ENCODE measurements at places on chromosomes 13 and 19.
A peak's percentile ranks its signal among the peaks of the same experiment; 100 is the strongest.

DNA sequence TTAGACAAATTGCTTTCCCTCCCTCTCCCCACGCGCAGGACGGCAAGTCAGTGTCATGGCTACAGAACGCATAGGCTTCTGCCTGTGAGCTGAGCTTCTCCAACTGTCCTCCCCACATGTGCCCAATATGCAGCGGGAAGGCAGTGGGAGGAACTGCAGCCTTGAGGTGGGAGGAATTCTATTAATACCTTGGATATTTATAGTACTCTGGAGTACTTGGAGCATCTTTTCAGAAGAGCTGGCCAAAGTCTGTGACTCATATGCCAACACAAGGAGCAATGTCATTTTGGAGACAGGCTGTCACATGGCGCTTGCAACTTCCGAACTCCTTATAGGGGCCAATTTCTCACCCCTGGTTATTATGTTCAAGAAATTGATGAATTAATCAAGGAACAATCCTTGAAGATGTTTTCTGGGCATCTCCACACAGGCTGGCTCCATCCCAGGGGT is 245.0 kb upstream of the SERP2 start:
- peak; percentile 25 for DNase-seq

DNA sequence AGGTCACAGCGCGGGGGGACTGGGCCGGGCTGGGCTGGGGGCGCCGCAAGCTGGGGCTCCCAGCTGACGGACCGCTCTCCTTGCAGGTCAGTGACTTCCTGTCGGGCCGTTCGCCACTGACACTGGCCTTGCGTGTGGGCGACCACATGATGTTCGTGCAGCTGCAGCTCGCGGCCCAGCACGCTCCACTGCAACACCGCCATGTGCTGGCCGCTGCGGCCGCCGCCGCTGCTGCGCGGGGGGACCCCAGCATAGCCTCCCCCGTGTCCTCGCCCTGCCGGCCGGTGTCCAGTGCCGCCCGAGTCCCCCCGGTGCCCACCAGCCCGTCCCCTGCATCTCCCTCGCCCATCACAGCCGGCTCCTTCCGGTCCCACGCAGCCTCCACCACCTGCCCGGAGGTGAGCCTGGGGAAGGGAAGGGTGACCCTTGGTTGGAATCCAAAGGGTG is 5.7 kb downstream of the MIDN start:
- DNase-seq, result no peak

- DNase-seq, result no peak
Observed at GRCh38 chr19:16036397-16036925, 39.8 kb upstream of the TPM4 start.

- DNase-seq, result no peak
Observed at GRCh38 chr19:31297991-31298390, 51.2 kb downstream of the TSHZ3 start.

- no peak for DNase-seq
Observed at GRCh38 chr13:106151056-106151699, 384.3 kb downstream of the EFNB2 start.

GRCh38 chr13:21997726-21998125 is 326.9 kb downstream of the FGF9 start:
- no peak for DNase-seq

DNA sequence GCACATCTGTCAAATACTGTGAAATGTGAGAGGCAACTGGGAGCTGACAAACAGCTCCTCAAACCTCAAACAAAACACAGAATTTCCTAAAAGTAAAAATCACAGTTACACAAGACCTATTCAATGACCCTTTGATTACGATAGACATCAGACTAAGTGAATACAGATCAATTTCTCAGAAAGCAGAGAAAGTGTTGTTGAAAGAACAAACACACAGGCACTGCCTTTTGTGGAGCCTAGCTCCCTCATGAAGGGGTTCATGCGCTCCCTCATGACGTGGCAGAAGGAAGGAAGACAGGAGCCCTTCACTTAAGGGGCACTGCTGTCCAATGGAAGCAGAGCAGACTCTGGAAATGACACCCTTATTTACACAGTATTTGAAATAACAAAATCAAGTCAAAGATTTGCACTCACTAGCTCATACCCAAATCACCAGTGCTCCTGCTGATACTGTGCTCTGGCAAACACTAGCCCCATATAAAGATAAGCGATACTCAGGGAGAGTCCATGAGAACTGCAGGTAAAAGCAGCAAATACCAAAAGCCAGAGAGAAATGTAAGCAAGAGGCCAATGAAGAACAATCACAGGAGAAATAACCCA is 144.9 kb downstream of the KLF12 start:
- no peak for DNase-seq

DNA sequence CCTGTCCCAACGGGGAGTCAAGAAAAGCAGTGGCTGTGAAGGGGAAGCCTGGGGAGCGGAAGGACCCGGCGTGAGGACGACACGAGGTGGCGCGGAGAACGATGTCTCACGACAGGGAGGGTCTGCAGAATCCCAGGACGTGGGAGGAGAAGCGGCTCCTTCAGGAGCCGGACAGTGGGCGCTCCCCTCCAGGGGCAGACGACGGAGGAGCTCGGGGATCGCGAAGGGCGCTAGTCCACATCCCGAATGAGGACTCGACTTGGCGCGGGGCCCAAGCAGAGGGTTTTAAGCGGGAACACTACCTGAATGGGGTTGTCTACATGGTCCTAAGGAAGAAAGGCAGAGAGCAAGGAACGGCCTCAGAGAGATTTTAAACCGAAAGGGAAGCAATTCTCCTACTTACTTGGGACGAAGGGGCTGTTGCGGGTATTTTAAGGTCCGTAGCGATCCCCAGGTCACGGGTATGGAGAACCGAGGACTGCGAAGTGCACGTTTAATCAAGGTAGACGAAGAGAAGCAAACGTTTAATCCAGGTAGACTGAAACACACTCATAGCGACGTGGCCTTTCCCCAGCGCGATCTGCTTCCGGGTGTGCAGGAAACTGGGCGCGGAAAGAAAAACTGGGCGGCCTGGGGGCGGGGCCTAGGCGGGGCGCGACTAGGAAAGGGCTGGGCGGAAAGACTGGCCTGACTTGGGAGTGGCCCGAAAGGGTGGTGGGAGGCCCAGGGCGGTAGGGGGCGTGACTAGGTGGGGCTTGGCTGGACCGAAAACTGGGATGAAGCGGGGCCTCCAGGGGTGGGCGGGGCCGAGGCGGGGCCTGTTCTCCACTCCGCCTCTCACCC is at the start of gene ZNF841:
Gene ZNF841 (minus strand): TSS at position 594 of the 843 bp plus-strand sequence. CDS start 10,964 bp downstream, outside the sequence.
- DNase-seq, result peak; percentile 97

DNA sequence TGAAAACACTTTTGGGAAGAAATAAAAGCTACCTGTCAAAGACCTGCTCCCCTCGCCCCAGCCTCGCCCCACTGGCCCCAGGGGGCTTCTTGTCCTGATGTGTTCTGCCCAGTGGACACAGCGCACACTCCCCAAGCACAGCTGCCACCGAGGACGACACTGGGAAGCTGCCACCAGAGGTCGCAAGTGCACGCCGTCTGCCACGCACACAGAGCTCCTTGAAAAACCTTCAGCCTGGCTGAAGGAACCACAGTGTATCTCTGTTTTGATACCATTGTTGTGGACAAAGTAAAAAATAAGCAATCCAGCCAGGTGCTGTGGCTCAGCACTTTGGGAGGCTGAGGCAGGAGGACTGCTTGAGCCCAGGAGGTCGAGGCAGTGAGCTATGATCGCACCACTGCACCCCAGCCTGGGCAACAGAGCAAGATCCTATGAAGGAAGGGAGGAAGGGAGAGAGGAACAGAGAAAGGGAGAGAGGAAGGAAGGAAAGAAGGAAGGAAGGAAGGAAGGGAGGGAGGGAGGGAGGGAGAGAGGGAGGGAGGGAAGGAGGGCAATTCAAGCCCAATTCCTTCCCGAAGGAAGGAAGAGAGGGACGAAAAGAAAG is 57.3 kb downstream of the CEBPG start:
- peak; percentile 59 for DNase-seq

- DNase-seq, result no peak
Observed at GRCh38 chr13:109667807-109668291, 118.5 kb downstream of the IRS2 start.

DNA sequence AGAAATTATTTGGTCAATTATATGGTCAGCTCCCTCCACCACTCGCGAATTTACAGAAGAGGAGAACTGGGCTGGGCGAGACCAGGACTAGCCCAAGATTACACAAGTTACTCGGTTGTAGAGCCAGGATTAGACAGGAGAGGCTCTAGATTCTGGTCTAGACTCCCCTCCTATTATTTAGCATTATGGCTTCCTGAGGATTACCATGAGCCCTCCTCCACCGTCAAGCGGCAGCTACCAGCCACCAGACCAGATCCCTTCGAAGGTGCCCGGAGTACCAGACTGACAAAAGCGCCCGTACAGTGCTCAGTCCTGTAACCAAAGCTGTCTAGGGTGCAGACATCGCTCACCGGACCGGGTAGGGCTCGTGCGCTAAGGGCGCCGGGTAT is 497 bp upstream of the MLNR start:
- no peak for DNase-seq

- DNase-seq, result no peak
Observed at GRCh38 chr13:30002577-30002976, 152.2 kb upstream of the UBL3 start.

GRCh38 chr13:80924596-80924995 is 583.7 kb upstream of the SPRY2 start:
- DNase-seq, result no peak

- no peak for DNase-seq
Observed at GRCh38 chr13:57629391-57629804, 2.1 kb upstream of the PCDH17 start.

GRCh38 chr13:90445179-90445578 is 902.3 kb upstream of the MIR17HG start:
- DNase-seq, result no peak

GRCh38 chr13:109816808-109817203 is 30.4 kb upstream of the IRS2 start:
- DNase-seq, result no peak

- DNase-seq, result no peak
Observed at GRCh38 chr19:5881543-5882299, 11.4 kb upstream of the FUT5 start.

- DNase-seq, result no peak
Observed at GRCh38 chr19:867301-867793, 7.9 kb downstream of the CFD start.

DNA sequence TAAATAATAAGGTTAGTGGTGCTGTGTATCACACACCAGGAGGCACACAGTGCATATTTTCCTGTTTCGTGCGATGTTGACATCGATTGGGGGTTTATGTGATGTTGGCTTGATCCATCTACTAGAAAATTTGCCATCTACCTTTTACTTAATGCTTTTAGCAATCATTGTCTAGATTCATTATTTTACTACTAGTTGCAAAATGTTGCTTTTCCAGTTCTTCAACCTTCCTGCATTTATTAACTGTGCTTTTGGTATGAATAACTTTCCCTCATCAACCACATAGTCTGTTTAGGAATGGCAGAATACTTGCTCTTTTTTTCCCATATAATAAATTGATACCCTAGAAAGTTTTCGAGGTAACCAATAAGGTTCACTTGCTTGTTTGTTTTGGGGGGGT is 17.5 kb downstream of the C13orf42 start:
- no peak for DNase-seq

GRCh38 chr19:56810260-56810659 is 30.3 kb downstream of the PEG3 start:
- DNase-seq, result no peak

GRCh38 chr19:55103190-55103589 is 14.2 kb downstream of the PPP1R12C start:
- DNase-seq, result no peak

DNA sequence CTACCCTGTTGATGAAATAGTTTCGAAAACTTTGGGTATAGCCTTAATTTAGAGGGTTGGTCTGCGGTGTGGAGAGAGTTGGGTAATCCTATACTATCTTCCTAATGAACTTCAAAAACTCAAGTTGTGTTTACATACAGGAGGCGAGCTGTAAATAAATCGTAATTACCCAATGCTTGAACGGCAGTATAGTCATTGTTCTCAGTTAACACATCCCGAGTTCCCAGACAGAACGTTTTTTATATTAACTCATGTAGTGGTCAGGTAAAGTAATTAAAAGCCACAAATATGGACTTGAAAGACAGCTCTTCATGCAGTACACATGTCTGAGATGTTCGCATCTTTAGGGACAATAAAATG is 1.5 kb downstream of the PDS5B start:
- DNase-seq, result no peak

- no peak for DNase-seq
Observed at GRCh38 chr13:42119041-42119440, 70.6 kb downstream of the DGKH start.

GRCh38 chr13:114211446-114212157 is 23.1 kb upstream of the CDC16 start:
- DNase-seq, result no peak

GRCh38 chr13:77430377-77430951 is 103.6 kb upstream of the MYCBP2 start:
- DNase-seq, result no peak

GRCh38 chr19:2332341-2333026 is 4.0 kb downstream of the SPPL2B start:
- DNase-seq, result peak; percentile 38

GRCh38 chr19:38729653-38730469 is 14.4 kb downstream of the CAPN12 start:
- DNase-seq, result peak; percentile 72

GRCh38 chr13:98591721-98592361 is 14.9 kb upstream of the STK24 start:
- no peak for DNase-seq

DNA sequence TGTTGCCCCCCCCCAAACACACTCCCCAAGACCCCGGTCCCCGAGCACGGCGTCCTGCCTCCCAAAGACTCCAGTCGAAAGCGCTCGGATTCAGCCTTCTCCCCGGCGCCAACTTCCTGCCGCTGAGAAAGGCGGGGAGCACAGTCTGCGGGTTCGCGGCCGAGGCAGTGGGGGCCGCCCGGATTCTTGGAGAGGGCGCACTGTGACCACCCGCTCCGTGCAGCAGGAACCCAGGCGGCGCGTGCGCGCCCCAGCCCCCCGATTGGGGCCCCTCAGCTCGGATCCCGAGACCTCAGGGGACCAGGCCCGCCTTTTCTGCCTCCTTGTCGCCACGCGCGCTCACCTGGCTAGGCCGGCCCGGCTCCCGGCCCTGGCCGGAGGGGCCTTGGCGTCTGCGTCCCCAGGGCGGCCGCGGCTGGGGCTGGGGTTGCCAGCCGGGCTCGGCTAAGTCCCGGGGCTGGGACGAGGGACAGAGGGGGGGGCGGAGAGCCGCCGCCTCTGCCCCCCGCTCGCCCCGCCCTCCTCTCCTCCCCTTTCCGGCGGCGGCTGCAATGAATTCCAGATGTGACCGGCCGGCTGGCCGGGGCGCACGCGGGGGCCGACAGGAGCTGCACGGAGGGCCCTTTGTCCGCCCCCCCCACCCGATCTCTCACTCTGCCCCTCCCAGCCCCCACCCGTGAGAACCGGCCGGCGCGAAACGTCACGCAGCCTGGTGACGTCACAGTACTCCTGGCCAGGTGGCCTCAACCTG is at the start of gene S1PR2:
Gene S1PR2 (minus strand): TSS at position 471 of the 751 bp plus-strand sequence. CDS start 6,426 bp downstream, outside the sequence.
- peak; percentile 85 for DNase-seq

GRCh38 chr19:13718733-13719132 is 45.6 kb upstream of the MRI1 start:
- DNase-seq, result peak; percentile 34

GRCh38 chr19:40466219-40466984 is 399 bp upstream of the SPTBN4 start:
- no peak for DNase-seq

DNA sequence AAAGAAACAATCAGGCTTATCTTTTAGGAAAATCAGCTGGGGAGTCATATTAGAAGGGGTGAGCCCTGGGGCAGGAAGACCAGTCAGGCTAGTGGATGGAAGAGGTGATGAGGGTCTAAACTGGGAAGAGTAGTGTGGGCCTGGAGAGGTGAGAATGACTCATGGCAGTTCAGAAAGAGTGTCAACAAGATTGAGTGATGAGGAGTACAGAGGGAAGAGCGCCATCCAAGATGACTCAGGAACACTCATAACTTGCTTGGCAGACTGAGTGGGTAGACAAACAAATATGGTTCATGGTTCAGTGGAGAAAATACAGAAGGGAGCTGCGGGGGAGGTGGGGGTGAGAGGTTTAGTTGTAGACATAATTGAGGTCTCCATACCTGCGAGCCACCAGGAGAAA is 17.3 kb upstream of the CLDN10 start:
- DNase-seq, result no peak
